ENCODE measurements at places on chromosomes 16 and 17.

- DNase-seq = no peak
Measured at GRCh38 chr16:24537474-24538337, 1.7 kb upstream of the RBBP6 start.

- no peak for DNase-seq
Measured at GRCh38 chr16:83137326-83137781, 510.6 kb downstream of the CDH13 start.

DNA sequence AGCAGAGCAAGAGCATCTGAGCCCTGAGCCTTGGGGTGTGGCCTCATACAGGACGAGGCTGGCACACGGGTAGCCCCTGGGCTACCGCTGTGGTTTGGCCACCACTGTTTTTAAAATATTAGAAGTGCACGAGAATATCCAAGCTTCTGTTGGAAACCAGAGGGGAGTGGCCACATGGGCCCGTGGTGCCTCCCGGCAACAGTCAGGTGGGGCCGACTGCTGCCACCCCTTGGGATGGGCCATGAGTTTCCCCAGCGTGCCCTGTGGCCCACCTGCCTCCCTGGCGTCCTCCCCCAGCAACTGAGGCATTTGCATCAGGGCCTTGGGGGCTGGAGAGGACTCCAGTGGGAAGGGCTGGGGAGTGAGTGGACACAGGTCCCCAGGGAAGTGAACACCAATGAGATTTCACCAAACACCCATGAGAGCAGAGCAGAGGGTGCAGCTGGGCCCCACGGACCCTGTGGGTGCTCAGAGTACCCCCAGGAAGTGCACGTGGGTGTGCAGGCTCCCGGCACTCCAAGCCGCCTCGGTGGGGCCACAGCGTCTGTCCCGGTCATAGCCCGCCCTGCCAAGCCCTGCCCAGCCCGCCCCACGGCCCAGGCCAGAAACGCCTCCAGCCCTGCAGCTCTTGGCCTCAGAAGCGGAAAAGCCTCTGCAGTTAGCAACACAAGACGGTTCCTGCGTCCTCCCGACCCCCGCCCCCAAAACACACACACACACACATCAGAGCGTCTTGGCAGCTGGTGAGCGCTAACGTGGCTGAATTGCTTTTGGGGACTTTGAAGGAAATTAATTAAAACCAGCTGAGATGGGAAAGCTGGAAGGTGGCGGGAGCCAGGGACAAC lies 22.7 kb downstream of the ZNF469 start:
- no peak for DNase-seq

- DNase-seq = no peak
Measured at GRCh38 chr16:56647641-56648431, 3.9 kb upstream of the MT1B start.
